Neuronal stem cell (in vitro differentiated cells): ENCODE measurements at places on chromosomes 11 and 22.

DNA sequence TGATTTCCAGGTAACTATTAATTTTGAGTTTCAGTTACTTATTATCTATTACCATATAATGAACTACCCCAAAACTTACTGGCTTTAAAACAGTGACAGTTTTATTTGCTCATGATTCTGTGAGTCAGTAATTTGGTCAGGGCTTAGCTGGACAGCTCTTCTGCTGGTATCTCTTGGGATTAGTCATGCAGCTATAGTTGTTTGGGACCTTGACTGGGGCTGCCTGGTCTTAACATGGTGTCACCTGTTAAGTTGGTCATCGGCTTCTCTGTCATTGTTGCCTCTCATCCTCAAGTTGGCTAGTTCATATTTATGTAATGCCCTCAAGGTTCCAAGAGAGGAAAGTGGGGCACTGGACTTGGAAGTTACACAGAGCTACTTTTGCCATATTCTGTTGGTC, 177.5 kb downstream of the TMEM135 start:
- H3K27ac ChIP-seq, result no peak overlapping the region
- no peaks in the 10 kb centered on the region for H3K36me3 ChIP-seq
- DNase-seq, result no peak
- H3K4me3 ChIP-seq, result no peak overlapping the region
- H3K27me3 ChIP-seq, result no peaks in the 10 kb centered on the region
- no peaks in the 10 kb centered on the region for H3K4me1 ChIP-seq

DNA sequence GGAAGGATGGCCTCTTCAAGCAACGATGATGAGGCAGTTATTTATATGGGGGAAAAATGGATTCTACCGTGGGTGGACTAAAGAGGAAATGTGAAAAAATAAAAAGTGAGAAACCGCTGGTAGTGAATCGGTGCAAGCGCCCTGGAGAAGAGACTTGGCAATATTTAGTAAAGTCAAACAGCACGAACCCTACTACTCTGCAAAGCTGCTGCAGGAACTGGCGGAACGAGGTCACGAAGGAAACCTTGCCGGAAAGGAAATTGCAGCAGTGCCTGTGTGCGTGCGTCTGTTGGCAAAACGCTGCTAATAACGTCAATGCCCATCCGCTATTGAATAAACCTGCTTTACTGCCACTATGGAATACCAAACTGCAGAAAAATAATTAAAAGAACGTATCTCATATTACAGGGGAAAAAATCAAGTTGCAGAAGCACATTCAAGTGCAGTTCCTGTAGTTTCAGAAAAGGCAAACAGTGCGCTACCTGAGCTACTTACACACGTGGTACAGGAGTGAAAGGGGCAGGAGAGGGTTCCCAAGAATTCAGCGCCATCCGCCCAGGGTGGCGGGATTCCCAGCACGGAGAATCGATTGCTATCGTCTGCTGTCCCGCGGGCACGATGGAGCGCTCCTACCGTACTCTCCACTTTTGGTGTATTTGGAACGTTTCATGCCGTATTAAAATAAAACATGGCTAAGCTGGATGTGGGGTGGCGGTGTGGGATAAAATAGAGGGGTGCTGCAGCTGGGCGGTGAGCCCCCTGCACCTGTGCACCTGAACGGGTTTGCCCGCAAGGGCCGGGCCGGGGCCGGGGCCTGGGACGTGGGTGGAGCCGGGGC, 585 bp upstream of the NADSYN1 start:
- DNase-seq, result no peak
- H3K27me3 ChIP-seq, result no peaks in the 10 kb centered on the region
- H3K36me3 ChIP-seq, result peaks cover 34% of the 10 kb centered on the region
- no peak overlapping the region for H3K27ac ChIP-seq
- H3K4me1 ChIP-seq, result peaks cover 8% of the 10 kb centered on the region

DNA sequence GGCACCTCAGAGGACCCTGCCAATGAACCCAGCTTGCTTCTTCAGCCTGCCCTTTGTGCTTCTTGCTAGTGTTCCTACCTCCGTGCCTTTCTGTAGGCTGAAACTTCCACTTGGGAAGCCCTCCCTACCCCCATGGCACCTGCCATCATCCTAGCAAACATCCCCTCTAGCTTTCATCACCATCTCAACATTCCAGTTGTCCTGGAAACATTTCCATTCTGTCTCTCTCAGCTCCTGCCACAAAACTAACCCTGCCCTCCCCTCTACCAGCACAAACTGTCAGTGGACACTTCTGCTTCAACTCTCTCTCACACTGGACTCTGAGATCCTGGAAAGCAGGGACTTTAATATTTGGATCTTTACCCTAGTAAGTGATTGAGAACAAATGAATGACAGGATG, 525.8 kb upstream of the TENM4 start:
- no peaks in the 10 kb centered on the region for H3K36me3 ChIP-seq
- no peak overlapping the region for H3K27ac ChIP-seq
- H3K4me3 ChIP-seq, result no peak overlapping the region

GRCh38 chr11:15705891-15706290, 591.2 kb downstream of the INSC start:
- no peak overlapping the region for H3K4me3 ChIP-seq
- H3K36me3 ChIP-seq, result no peaks in the 10 kb centered on the region
- no peak for DNase-seq
- no peaks in the 10 kb centered on the region for H3K4me1 ChIP-seq
